ENCODE measurements at places on chromosomes 11 and 22.

DNA sequence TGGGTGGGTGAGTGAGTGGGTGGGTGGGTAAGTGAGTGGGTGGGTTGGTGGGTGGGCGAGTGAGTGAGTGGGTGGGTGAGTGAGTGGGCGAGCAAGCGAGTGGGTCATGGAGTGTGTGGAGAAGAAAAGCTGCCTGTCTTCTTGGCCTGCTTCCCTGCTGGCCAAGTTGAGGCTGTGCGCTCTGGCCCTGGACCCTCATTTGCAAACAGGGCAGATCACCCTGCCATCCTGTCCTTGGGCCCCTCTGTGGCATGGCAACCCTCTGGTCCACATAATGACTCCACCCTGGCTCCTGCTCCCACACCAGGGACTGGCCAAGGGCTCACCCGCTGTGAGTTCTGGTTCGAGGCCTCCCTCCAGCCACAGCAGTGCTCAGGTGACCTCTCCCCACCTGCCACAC is 35.1 kb downstream of the CAPN1 start:
- DNase-seq, result no peak

DNA sequence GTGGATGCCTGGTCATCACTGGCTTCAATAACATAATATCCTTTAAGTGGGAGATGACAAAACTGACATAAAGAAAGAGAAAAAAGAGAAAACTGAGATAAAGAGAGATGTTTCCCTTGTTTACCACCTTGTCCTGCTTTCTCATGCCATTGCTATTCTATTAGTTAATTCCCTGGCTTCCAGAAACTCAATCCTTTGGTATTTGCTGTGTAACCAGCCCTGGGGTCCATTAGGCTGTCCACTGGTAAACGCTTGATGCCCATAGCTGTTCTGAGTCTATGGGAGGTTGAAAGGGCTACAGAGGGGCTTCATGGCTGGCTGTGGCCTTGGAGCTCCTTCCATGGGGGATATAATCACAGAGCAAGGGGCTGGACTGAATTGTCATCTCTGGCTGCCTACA is 243.4 kb upstream of the PLET1 start:
- no peak for DNase-seq

- no peak for DNase-seq
Measured at GRCh38 chr11:7677071-7677470, 3.8 kb upstream of the CYB5R2 start.

DNA sequence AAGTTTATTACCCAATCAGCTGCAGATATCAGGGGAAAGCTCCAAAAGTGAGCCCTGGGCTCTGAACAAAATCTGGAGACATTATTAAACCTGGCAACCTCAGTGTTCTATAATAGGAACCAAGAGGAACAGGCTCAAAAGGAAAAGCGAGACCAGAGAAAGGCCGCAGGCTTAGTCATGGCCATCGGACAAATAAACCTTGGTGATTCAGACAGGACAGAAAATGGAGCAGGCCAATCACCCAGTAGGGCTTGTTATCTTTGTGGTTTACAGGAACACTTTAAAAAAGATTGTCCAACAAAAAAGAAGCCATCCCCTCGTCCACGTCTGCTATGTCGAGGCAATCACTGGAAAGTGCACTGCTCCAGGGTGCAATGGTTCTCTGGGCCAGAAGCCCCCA is 7.7 kb upstream of the PANX1 start:
- DNase-seq, result no peak

DNA sequence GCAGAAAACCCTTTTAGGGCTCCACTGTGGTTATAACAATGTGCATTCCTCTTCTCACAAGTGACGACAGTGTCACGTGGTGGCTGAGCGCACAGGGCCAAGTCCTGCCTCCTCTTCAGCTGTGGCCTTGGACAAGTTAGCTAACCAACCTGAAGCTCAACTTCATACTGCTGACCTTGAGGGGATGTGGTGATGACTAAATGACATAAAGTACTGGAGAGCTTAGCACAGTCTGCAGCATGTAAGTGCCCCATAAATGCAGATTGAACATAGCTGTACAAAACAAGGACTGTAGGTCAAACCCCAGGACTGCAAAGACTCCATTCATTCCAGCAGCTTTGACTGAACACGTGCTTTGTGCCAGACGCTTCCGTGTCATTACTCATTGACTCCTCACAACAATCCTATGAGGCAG is 20.1 kb upstream of the MRGPRX2 start:
- no peak for DNase-seq

DNA sequence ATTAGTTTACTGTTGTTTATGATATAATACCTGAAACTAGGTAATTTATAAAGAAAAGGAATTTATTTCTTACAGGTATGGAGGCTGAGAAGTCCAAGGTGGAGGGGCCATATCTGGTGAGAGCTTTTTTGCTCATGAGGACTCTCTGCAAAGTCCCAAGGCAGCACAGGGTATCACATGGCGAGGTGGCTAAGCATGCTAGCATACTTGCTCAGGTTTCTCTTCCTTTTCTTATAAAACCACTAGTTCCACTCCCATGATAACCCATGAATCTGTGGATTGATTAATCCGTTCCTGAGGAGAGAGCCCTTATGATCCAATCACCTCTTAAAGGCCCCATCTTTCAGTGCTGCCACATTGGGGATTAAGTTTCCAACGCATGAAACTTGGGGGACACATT is 82.7 kb downstream of the PHF21A start:
- no peak for DNase-seq

- no peak for DNase-seq
Measured at GRCh38 chr11:113841691-113842090, 33.7 kb downstream of the USP28 start.

DNA sequence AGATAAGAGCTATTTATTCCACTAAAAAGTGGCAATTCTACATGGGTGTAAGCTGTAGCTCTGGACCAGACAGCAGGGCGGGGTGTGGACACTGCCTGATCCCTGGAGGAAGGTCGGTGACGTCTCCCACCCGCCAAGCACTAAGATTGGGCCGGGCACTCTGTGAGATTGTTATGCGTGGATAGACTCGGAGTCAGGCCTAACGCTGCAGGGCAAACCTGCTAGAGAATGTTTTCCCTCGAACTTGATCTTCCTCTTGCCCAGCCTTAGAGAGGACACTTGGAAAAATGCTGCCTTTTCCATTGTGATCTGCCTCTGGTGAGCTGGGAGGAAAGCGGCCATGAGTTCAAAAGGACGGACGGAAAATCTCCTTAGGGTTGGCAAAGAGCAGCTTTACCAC is 1273.4 kb downstream of the TBC1D22A start:
- no peak for DNase-seq

- no peak for DNase-seq
Measured at GRCh38 chr11:97430877-97431276, 1041.1 kb downstream of the JRKL start.

Data from NCI-H345 (cell line).